ENCODE measurements at places on chromosomes 7 and 10.
A peak's percentile ranks its signal among the peaks of the same experiment; 100 is the strongest.

GRCh38 chr10:109047856-109048255, 875.5 kb downstream of the XPNPEP1 start:
- no peak for DNase-seq

DNA sequence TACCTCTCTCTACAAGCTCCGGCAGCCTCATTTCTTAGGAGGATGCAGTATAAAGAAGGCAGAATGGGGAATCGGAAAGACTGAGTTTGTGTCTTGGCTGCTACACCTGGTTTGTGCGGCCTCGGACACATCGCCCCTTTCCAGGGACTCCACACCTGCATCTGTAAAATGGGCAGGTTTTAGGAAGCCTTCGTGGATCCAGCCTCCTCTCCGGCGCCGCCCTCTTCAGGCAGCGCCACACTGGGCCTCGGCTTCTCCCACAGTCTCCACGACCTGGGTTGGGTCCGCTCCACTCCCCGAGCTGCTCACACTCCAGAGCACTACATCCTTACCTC, 341 bp downstream of the GOT1 start:
- DNase-seq, result no peak

DNA sequence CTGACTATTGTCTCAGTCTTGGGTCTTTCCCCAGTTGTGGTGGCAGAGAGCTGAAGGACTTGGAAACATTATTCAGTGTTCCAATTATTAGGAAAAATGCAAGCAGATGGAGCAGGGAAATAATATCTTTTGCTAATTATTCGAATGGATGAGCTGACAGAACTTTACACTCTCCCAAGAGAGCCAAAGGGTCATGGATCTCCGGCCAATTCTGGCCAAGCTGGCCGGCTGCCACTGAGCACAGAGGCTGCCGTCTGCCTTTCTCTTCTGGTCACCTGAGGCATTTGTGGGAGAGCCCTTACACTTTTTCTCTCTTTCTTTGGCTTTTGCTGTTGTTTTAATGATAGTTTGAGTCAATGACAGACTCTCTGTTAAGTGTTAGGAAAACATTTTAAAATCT, 22.2 kb upstream of the CNTNAP2 start:
- peak; percentile 74 for DNase-seq

- no peak for DNase-seq
Observed at GRCh38 chr10:117761695-117762094, 219.1 kb downstream of the EMX2 start.
